ENCODE measurements at places on chromosomes 2 and 18.

DNA sequence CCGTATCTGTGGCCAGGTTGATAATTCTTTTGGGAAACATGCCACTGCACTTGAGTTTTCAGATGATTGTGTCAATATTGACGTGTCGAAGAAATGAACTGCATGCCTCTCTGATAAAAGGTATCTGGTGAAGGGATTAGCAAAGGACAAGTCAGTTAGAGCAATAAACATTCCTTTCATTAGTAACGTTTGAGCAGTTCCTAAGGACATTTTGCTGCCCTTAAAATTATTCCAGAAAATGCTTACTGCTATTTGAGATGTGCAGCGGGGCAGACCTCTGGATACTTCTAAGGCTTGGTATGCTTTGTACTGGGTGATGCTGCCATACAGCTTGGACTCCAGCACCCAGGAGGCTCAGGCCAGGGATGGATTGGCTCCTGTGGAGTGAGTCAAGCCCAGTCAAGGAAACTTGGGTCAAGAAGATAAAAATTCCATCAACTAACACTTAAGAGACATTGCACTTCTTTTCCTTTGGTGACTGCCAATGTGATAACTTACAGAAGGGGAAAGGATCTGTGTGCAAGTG is 166.7 kb downstream of the FHOD3 start:
- no peaks in the 10 kb centered on the region for H3K36me3 ChIP-seq
- DNase-seq: no peak
- H3K4me3 ChIP-seq: no peak overlapping the region
- H3K27ac ChIP-seq: no peak overlapping the region
- no peaks in the 10 kb centered on the region for H3K27me3 ChIP-seq
- peaks cover 83% of the 10 kb centered on the region for H3K4me1 ChIP-seq

DNA sequence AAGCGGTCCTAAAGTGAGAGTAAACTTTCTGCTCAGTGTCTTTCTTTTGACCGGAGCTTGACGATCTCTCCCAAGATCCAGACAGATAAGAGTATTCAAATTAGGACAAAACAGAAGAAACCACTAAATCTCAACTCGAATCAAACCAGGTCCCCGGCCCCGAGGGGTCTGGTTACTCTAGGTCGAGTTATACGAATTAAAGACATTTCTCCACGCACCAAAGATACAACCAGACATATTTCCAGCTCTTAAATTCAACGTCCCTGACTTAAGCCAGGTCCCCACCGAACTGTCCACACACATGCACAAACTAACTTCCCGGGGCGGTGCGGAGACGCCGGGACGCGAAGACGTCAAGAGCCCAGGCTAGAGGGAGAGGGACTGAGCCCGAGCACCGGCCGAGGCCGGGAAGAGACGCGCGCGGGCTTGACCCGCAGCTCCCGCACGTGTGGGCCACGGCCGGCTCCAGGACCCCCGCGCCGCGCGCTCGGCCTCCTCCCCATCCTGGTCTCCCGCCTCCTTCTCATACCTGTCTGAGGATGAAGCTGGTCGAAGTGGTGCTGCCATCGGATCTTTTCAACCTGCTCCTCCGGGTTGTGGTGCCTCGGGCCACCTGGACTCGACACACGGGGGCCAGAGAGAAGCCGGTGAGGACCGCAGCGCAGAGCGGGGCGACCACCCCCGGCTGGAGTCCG is 896 bp downstream of the CACNB4 start:
- DNase-seq: peak; percentile 61
- H3K4me1 ChIP-seq: peaks cover 23% of the 10 kb centered on the region
- peak overlapping the region; percentile 93 for H3K4me3 ChIP-seq

DNA sequence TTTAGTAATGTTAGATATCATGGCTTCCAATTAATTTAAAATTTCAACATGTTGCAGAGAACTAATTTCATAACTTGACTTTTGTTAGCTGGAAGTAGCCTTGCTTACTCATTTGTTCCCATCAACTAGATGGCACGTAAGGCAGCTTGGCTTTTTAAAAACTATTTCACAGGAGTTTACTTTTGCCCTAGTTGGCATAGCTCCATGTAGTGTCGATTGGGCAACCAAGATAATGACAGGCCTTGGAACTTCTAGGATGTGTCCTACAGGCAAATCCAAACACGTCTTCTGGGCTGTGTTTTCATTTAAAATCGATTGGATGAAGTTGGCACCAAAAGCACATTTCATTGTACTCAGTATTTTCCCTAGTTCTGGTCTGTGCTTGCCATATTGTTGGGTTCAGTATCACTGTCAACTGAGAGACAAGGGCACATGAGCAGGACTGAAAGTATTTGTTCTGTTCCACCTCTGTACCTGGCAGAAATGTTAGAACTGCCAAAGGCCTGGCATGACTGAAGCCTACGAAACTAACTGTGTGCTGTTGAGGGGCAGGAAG is 29.4 kb downstream of the HADHB start:
- no peak overlapping the region for H3K4me3 ChIP-seq
- DNase-seq: no peak
- H3K36me3 ChIP-seq: peaks cover 17% of the 10 kb centered on the region
- H3K27ac ChIP-seq: no peak overlapping the region

DNA sequence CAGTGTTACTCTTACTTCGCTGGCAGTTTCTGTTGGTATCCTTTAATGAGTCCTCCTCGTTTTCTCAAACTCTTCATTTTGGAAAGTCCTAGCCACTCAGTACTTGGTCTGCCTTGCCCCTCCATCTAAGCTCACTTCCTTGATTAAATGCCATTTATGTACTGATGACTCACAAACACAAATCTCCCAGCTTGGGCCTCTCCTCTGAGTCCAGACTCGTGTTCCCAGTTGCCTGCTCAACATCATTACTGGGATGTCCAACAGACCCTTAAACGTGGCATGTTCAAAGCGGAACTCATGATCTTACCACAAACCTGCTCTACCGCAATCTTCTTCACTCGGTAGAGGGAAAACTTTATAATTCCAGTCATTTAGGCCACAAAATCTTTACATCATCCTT is 13.8 kb upstream of the CCDC68 start:
- H3K4me1 ChIP-seq: no peaks in the 10 kb centered on the region
- no peaks in the 10 kb centered on the region for H3K36me3 ChIP-seq
- H3K27ac ChIP-seq: no peak overlapping the region
- DNase-seq: no peak

- no peaks in the 10 kb centered on the region for H3K27me3 ChIP-seq
- no peak overlapping the region for H3K27ac ChIP-seq
- H3K4me3 ChIP-seq: no peak overlapping the region
- H3K36me3 ChIP-seq: peaks cover 8% of the 10 kb centered on the region
- DNase-seq: no peak
Observed at GRCh38 chr18:9831723-9832199, 54.0 kb upstream of the TXNDC2 start.

DNA sequence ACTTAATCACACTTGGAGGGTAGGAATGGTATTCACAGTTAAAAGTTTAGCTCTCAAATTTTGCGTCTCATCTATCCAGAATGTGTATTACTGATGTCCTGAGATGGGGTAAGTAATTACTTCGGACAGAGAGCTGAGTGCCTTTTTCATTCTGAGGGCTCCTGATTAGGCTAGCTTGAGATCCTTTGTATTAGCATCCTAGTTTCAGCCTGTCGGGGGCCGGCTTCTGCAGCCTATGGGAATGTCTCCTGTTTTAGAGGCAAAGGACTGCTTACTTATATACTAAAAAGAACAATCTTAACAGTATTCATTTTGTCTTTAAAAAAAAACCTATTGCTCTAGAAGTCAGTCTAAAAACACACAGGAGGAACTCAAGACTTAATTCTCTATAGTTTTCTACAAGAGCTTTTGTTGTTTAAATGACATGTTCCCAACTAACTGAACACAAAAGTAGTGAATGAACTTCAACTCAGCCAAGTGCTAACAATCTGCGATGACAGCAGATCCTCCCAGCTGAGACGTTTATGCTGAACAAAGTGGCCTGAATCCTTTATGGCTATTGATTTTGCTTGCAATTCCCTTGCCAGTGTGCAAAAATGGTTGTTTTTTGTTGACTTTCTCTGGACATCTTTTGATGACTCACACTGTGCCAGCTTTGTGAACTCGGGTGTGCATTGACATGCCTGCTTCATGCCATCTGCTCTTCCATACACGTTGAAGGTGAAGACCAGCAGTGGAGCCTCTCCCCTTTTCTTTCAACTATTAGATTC is 118.7 kb downstream of the LYPD6B start:
- peak overlapping the region; percentile 55 for H3K27ac ChIP-seq
- no peaks in the 10 kb centered on the region for H3K27me3 ChIP-seq
- peaks cover 77% of the 10 kb centered on the region for H3K4me1 ChIP-seq
- no peaks in the 10 kb centered on the region for H3K36me3 ChIP-seq

DNA sequence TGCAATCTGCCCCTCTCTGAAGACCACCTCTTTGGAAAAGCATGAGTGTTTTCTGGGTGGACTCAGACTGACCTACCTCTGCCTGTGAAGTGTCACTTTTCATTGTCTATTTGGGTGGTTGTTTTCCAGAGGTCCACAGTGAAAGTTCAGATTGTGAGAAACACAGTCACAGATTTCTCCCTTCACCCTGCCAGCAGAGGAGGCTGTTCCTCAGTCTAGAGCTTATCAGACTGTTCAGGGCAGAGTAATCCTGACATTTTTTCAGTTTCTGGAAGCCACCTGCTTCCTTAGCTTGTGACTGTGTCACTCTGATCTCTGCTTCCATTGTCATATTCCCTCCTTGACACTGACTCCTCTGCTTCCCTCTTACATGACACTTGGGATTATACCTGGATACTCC is 55.4 kb upstream of the RMP24 start:
- no peak overlapping the region for H3K4me3 ChIP-seq
- H3K4me1 ChIP-seq: peaks cover 9% of the 10 kb centered on the region
- DNase-seq: no peak
- no peaks in the 10 kb centered on the region for H3K27me3 ChIP-seq
- no peak overlapping the region for H3K27ac ChIP-seq
- H3K36me3 ChIP-seq: no peaks in the 10 kb centered on the region

DNA sequence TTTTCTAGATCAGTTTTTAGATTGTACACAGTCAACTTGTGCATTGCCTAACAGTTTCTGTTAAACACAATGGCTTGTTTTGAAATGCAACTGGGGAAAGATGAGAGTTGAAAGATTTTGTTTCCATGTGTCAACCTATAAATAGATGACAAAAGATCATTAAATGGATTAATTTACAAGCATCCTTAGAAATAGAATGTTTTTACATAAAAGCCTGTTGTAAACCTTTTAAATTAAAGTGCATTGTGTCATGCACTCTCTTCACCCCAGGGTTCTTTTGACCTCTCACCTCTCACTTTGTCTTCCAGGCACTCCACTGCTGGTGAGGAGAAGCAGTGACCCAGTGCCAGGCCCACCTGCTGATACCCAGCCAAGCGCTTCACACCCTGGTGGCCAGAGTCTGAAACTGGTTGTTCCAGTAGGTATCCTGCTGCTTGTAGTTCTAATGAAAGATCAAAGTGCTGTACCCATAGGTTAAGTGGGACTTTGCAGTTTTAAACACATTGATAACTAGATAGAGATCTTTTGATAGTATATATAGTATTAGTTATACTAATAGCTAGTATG is 502.1 kb downstream of the PARD3B start:
- DNase-seq: peak; percentile 44
- no peaks in the 10 kb centered on the region for H3K27me3 ChIP-seq
- H3K27ac ChIP-seq: no peak overlapping the region
- H3K4me1 ChIP-seq: peaks cover 20% of the 10 kb centered on the region
- no peak overlapping the region for H3K4me3 ChIP-seq

- H3K4me3 ChIP-seq: no peak overlapping the region
- no peak overlapping the region for H3K27ac ChIP-seq
- DNase-seq: no peak
- peaks cover 16% of the 10 kb centered on the region for H3K4me1 ChIP-seq
Observed at GRCh38 chr2:119222213-119222612, 1.4 kb upstream of the STEAP3 start.

GRCh38 chr18:22684268-22684667 is 248.9 kb upstream of the RBBP8 start:
- no peak for DNase-seq
- H3K36me3 ChIP-seq: no peaks in the 10 kb centered on the region
- peaks cover 14% of the 10 kb centered on the region for H3K27me3 ChIP-seq
- no peak overlapping the region for H3K4me3 ChIP-seq
- H3K27ac ChIP-seq: no peak overlapping the region

DNA sequence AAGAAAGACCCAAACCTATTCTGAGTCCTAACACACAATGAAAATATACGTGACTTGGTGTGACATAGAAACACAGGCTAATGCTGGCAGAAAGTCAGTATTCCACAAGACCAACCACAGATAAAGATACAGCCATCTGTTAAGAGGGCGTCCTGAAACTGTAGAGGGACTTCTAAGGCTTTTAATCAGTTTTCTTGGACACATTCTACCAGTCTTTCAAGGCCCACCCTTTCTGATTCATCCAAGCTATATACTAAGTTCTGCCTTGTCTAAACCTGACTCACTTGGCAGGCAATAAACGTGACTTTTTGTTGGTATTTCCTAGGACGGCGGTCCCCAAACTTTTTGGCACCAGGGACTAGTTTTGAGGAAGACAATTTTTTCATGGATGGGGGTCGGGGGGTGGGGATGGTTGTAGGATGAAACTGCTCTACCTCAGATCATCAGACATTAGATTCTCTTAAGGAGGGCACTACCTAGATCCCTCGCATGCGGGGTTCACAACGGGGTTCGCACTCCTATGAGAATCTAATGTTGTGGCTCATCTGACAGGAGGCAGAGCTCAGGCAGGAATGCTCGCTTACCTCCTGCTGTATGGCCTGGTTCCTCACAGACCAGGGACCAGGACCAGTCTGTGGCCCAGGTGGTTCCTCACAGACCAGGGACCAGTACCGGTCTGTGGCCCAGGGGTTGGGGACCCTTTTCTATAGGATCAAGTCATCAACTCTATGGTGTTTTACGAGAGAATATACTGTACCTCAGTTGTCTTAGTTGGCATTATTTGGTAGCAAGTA is 61.4 kb downstream of the SP3 start:
- H3K4me1 ChIP-seq: peaks cover 8% of the 10 kb centered on the region
- no peak overlapping the region for H3K27ac ChIP-seq
- H3K36me3 ChIP-seq: peaks cover 49% of the 10 kb centered on the region
- DNase-seq: no peak
- H3K27me3 ChIP-seq: no peaks in the 10 kb centered on the region

- DNase-seq: no peak
- H3K27ac ChIP-seq: peak overlapping the region; percentile 7
- no peaks in the 10 kb centered on the region for H3K36me3 ChIP-seq
- H3K4me3 ChIP-seq: no peak overlapping the region
Observed at GRCh38 chr2:36615222-36615621, 17.3 kb upstream of the FEZ2 start.

GRCh38 chr18:48905513-48905912 is 45.3 kb downstream of the SMAD7 start:
- no peak overlapping the region for H3K4me3 ChIP-seq
- H3K27ac ChIP-seq: no peak overlapping the region
- peaks cover 1% of the 10 kb centered on the region for H3K4me1 ChIP-seq
- H3K27me3 ChIP-seq: peaks cover 12% of the 10 kb centered on the region
- no peak for DNase-seq

Measured in nephron progenitor cell (in vitro differentiated cells).